ENCODE measurements at places on chromosomes 11 and 22.

DNA sequence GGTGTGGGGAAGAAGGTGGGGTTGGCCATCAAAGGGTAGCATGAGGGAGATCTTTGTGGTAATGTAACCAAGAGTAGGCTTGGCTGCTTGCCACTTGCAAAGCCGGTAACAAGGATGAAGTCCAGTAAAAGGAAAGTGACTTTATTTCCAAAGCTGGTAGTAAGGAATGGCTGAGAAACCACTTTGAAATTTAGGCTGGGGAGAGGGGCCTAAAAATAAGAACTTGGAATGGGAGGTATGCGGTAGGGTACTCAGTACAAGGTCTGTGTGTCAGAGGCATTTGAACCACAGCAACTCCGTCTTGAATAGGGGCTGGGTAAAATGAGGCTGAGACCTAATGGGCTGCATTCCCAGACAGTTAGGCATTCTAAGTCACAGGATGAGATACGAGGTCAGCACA is 216.0 kb upstream of the ISX start:
- no peak for DNase-seq

GRCh38 chr11:92130421-92130831 is 94.2 kb upstream of the FAT3 start:
- DNase-seq, result peak; percentile 28

GRCh38 chr11:119976805-119977560 is 160.9 kb downstream of the TRIM29 start:
- peak; percentile 3 for DNase-seq

GRCh38 chr11:121575250-121575962 is 122.6 kb upstream of the SORL1-AS1 start:
- DNase-seq, result no peak

DNA sequence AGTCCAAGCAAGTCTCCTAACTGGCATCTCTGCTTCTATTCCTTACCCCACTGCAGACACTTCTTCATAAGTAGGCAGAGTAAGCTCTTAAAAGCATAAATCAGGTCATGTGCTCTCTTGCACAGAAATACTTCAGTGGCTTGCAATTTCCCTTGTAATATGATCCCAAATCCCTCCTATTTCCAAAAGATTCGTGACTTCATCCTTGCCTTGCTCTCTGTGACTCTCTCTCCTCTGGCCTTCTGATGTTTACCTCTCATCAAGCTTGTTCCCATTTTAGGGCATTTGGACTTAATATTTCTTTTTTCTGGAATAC is 37.4 kb upstream of the NCR3LG1 start:
- peak; percentile 70 for DNase-seq

All from GM03348 (cell line).